ENCODE measurements at places on chromosomes 2 and 18. TPM values are rescaled to one million over a fixed set of nuclear protein-coding genes. Genes with fewer than 3 reads are reported as not detected.

The CENPO gene
- total RNA-seq: 12.9 TPM

The TEKT4 gene
- not detected for total RNA-seq

The DOK6 gene
- total RNA-seq: 3.9 TPM

DNA sequence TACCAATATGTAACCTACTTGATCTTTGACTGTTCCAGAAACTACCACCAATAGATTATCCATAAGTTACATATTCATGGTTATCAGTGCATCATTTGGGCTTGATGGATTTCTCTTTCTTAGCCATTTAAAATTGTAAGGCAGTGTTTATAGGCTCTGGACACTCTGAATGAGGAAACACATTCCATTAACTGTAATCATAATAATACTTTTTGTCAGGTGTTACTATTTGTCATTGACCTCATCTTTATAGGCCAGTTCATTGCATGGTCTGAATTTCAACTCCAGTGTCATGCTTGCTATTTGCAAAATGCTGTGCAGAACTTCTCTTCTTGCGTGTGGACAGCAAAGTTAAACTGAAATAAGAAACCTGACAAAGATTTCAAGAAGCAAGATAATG lies 1340.2 kb upstream of the ZEB2 start:
- no peak for DNase-seq

DNA sequence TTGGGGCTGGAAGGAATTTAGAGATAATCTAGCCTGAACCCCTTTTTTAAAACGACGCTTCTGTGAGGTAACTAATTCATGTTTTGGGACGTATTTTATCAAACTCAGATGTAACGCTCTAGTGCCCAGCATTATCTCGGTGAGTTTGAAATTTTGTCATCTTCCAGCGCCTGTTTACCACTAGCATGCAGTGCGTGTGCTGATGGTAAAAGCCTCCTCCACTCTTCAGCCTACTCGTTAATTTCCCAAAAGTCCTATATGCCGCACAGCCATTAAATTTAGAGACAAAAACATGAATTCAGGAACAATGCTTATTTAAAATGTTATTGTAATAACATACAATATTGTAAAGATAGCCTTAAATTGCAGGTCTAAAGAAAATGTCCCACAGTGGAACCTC lies 2.8 kb downstream of the ZCCHC2 start:
- no peak for DNase-seq

DNA sequence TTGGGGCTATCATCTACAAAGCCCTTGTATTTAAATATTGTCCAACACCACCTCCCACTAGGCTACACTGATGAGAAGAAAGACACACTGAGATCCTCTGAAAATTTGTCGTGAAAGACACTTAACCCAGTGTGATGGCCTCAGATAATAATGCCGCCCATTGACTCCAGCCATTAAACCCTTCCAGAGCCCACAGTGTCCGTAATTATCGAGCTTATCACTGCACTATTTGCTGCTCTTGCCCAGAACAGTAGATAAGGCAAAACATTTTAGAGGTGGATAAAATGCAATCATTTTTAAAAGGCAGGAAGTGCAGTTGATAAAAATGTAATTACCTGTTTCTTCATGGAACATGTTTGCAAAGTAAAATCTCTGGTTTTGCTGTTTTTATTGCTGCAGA lies 121.3 kb upstream of the DDX18 start:
- DNase-seq: no peak

DNA sequence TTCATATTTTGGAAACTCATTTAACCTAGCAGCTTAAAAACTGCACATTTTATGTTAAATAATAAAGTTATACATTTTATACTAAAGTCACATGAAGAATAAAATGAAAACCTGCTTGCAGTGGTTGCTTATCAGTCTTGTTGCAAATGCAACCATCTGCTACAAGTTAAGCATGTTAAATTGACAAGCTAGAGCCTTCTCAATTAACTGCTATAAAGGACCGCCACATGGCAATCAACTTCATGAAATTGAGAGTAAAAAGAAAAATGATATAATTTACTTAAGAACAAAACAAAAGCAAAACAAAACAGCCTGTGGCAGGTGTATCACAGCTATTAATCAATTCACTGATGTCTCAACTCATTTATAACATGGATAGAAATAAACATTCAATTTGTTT lies 78.7 kb downstream of the RTTN start:
- no peak for DNase-seq
